Calu3 (cell line): ENCODE measurements at places on chromosomes 7 and 10. TPM values are rescaled to one million over a fixed set of nuclear protein-coding genes. Genes with fewer than 3 reads are reported as not detected.

The H2BK1 gene
- total RNA-seq = not detected in 2 replicates

The STOX1 gene
- 2.7 TPM in 2 replicates for total RNA-seq

The TAC1 gene
- total RNA-seq = 0.80 and 2.8 TPM in 2 replicates

The SFRP4 gene
- not detected in 2 replicates for total RNA-seq

The ITGA8 gene
- total RNA-seq = not detected in 2 replicates

The TSPAN13 gene
- 148 and 155 TPM in 2 replicates for total RNA-seq

The CRTAC1 gene
- total RNA-seq = not detected in 2 replicates

DNA sequence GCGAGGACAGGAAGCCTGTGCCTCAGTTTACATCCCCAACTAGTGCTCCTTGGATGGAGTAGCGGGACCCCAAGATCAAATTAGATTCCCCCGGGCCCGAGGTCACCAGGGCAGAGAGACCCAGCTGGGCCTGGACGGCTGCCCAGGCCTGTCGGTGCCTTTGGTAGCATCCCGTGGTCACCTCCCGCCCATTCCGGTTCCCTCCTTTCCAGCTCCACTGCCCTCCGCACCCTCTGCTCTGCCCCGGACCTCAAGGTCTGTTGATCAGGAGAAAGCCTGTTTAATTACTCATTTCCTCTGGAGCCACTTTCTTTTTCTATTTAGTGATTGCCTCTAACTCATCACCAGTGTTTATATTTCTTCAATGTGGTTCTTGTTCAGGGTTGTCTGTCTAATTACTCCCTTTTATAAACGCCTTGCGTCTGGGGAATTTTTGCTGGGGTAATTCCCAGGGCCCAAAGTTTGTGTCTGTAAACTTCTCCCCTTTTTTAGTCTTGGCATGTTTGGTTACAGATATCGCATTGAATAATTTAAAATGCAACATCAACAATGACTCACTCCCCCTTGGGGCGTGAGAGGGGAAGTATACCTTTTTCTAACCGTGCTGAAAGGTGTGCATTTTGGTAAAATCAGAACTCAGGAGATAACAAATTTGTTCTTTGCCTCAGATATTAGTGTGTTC lies 1.9 kb downstream of the FOXK1 start:
- DNase-seq = peak; percentile 60

DNA sequence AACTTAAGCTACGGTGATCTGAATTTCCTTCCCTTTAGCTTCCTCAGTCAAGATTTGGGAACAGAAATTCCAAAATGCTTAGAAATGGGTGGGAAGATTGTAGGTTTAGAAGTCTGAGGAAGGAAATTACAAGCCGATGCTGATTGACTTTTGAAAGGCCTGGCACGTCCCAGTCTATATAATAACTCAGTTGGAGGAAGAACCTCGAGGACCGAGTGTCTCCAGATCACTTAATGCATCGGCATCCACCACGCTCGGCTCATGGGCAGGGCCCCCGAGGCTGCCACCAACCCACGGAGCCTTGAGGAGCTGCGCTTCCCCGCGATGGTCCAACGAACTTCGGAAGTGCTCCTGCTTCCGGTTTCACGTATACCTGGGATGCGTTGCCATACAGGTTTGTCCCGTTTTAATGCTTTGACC lies 10.4 kb upstream of the SP8 start:
- no peak for DNase-seq

GRCh38 chr10:47359626-47360418 lies 11.7 kb downstream of the RBP3 start:
- no peak for DNase-seq

DNA sequence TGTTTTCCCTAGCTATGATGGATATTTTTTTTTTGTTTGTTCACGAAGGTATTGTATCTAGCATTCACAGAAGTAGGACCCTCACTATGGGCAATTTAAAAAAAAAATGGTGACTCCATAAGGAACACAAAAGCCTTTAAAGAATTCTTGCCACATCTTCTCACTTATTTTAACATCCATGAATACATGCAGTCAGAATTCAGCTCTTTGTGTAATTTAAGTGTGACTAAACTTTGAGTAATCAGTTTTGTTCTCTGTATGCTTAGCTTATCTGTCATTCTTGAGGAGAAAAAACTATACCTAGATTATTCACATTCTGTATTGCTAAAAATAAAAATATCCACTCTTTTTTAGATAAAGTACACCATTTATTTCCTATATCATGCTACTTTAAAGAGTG lies 313.2 kb upstream of the KCND2 start:
- DNase-seq = no peak

- no peak for DNase-seq
These were observed 3.9 kb downstream of the GRID1 start for GRCh38 chr10:86362586-86363183.

- DNase-seq = no peak
These were observed 97.6 kb downstream of the LYZL2 start for GRCh38 chr10:30531751-30532530.

DNA sequence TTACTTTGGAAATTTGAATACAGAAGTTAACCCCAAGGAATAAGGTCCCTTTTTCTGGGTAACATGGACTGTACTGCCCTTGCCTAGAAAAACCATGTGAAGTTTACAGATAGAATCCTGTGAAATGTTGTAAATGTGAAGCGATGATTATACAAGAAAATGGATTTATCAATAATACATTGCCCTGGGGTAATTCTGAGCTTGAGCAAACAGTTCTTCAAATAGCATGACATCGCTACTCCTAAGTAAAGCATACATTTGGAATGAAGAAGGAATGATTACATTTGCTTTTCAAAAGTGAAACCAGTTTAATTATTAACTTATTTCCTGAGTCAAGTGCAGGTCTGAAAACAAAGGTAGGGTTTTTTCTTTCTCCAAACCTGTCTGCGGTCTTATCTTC lies 43.3 kb upstream of the FZD8 start:
- no peak for DNase-seq
